Type B pancreatic cell (in vitro differentiated cells): ENCODE measurements at places on chromosomes 2 and 18. TPM values are rescaled to one million over a fixed set of nuclear protein-coding genes. Genes with fewer than 3 reads are reported as not detected.

DNA sequence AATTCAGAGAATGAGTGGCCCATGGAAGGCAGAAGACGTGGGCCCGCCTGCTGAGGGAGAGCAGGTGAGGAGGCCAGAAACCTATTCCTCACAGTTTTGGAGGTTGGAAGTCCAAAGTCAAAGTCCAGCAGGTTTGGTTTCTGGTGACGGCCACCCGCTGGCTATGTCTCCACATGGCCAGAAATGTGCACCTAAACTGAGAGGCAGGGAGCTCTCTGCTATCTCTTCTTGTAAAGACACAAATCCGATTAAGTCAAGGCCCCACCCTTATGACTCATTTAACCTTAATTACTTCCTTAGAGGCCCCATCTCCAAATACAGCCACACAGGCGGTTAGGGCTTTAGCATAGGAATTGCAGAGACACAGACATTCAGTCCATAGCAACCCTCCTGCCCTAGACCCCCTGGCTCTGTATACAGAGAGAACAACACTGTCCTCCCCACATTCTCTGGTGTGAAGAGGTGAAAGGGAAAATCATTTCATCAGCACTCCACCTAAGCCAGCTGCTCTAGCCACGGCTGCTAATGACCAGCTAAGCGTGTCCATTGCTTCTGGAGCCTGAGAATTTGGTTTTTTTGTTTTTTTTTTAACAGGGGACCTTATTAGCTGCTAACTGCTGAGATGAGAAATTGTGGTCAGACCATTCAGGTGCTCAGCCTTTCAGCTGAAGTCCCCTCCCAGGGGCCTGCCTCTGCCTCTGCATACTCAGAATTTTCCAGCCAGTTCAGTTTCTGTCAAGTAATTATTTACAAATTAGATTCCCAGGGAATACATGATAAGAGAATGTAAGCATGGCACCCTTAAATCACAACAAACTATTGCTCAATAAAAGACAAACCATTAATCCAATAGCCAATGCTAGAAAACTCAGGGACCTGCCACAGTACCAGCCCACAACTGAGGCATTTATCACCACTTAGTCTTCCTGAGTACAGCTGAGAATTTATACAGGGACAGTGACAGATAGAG lies 368.7 kb upstream of the ID2 start:
- no peak for DNase-seq
- peaks cover 23% of the 10 kb centered on the region for H3K4me1 ChIP-seq
- H3K36me3 ChIP-seq: peaks cover 3% of the 10 kb centered on the region

The PMAIP1 gene
- 16.5 and 24.4 TPM in 2 replicates for total RNA-seq

- H3K27me3 ChIP-seq: no peaks in the 10 kb centered on the region
- peak overlapping the region; percentile 98 for H3K4me3 ChIP-seq
- peak overlapping the region; percentile 99 for H3K27ac ChIP-seq
- H3K4me1 ChIP-seq: peaks cover 29% of the 10 kb centered on the region
- DNase-seq: peak; percentile 74
- H3K36me3 ChIP-seq: peaks cover 7% of the 10 kb centered on the region
Measured at GRCh38 chr2:121648206-121649148, 785 bp downstream of the CLASP1 start.

The TET3 gene
- 34.6 and 71.5 TPM in 2 replicates for total RNA-seq

The RBBP8 gene
- total RNA-seq: 23.7 and 26.7 TPM in 2 replicates

The DOK6 gene
- total RNA-seq: 5.4 and 7.3 TPM in 2 replicates

DNA sequence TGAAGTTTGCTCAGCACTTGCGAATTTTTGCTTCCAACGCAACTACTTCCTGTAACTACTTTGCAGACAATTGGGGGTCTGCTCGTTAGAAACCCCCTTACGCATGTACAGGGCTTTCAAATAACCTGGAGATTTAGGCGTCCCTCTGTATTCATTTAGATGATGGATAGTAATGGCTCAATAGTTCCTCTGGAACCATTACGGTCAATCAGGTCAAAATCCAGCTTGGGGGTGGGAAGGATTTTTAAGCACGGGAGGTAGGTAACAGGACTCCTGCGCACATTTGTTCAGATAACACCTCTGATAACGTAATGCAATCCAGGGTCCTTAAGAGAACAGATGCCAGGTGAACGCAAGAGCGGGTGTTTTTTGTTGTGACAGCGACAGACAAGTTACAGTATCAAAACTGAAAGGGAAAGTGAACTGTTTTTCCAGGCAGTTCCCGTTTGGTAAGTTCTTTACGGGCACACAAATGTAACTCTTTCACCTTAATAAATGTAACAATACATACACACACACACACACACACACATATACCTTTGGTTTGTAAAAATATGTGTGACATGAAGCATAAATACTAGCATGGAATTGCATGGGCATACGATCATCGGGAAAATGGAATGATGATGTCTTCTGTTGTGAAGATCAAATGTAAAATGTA lies 3.8 kb upstream of the OSR1 start:
- peak overlapping the region; percentile 49 for H3K27ac ChIP-seq
- no peak for DNase-seq
- peak overlapping the region; percentile 90 for H3K4me3 ChIP-seq
- H3K4me1 ChIP-seq: peaks cover 22% of the 10 kb centered on the region

GRCh38 chr2:201642086-201642578 lies 1.2 kb downstream of the TMEM237 start:
- peak overlapping the region; percentile 96 for H3K4me3 ChIP-seq
- H3K4me1 ChIP-seq: peaks cover 11% of the 10 kb centered on the region
- peak overlapping the region; percentile 98 for H3K27ac ChIP-seq
- DNase-seq: no peak

The ASAP2 gene
- 45.6 and 49.6 TPM in 2 replicates for total RNA-seq

The RGPD8 gene
- total RNA-seq: 5.5 and 10.7 TPM in 2 replicates

DNA sequence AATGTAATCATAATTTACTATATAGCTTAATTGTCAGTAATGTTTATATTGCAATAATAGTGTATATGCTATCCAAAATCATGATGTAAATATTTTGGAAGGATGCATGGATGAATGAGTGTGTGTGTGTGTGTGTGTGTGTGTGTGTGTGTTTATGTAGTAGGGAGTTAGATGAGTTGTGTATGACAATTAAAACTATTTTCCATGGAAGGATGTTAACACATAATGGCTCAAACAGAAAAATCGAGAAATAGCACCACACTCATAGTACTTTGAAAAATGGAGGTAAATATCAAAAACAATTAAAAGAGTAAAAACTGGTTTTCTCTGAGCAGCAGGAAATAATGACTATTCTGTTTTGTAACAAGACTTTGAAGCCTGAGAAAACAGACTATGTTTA lies 8.1 kb upstream of the IL36A start:
- DNase-seq: no peak
- H3K36me3 ChIP-seq: no peaks in the 10 kb centered on the region
- peaks cover 23% of the 10 kb centered on the region for H3K27me3 ChIP-seq
- no peak overlapping the region for H3K27ac ChIP-seq

The TRIM43 gene
- total RNA-seq: not detected in 2 replicates

GRCh38 chr18:58768293-58768974 lies 96.2 kb upstream of the ZNF532 start:
- peaks cover 24% of the 10 kb centered on the region for H3K4me1 ChIP-seq
- DNase-seq: peak; percentile 89
- H3K27me3 ChIP-seq: peaks cover 44% of the 10 kb centered on the region
- peak overlapping the region; percentile 82 for H3K4me3 ChIP-seq

The AGXT gene
- 0.51 and 1.00 TPM in 2 replicates for total RNA-seq

The C1QL2 gene
- total RNA-seq: 1.1 and 1.8 TPM in 2 replicates

DNA sequence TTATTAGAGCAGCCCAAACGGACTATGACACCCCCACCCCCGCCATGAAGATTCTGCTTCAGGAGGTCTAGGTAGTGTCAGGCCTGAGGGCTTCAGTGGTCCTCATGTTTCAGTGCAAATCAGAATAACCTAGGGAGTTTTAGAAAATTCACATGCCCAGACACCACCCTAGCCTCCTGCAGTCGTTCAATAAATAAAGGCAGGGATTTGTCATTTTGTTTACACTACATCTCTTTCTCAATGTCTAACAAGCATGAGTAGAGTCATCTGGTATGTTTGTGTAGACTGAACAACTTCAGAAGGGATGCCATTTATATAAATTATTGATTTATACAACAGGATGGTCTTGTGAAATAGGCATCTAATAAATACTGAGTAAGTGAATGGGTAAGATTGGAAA lies 112.1 kb upstream of the SERPINE2 start:
- no peak overlapping the region for H3K4me3 ChIP-seq
- H3K36me3 ChIP-seq: no peaks in the 10 kb centered on the region
- peaks cover 5% of the 10 kb centered on the region for H3K27me3 ChIP-seq
- no peak overlapping the region for H3K27ac ChIP-seq
- no peak for DNase-seq

GRCh38 chr18:77103991-77104531 lies 28.5 kb downstream of the MBP start:
- H3K4me3 ChIP-seq: peak overlapping the region; percentile 23
- no peaks in the 10 kb centered on the region for H3K27me3 ChIP-seq
- H3K4me1 ChIP-seq: peaks cover 71% of the 10 kb centered on the region
- H3K36me3 ChIP-seq: peaks cover 11% of the 10 kb centered on the region

The SFT2D3 gene
- 10.7 and 12.5 TPM in 2 replicates for total RNA-seq

- no peak for DNase-seq
- H3K4me3 ChIP-seq: peak overlapping the region; percentile 11
- H3K36me3 ChIP-seq: peaks cover 4% of the 10 kb centered on the region
- H3K27ac ChIP-seq: no peak overlapping the region
- peaks cover 5% of the 10 kb centered on the region for H3K27me3 ChIP-seq
Measured at GRCh38 chr2:221810245-221810644, 238.1 kb upstream of the EPHA4 start.

DNA sequence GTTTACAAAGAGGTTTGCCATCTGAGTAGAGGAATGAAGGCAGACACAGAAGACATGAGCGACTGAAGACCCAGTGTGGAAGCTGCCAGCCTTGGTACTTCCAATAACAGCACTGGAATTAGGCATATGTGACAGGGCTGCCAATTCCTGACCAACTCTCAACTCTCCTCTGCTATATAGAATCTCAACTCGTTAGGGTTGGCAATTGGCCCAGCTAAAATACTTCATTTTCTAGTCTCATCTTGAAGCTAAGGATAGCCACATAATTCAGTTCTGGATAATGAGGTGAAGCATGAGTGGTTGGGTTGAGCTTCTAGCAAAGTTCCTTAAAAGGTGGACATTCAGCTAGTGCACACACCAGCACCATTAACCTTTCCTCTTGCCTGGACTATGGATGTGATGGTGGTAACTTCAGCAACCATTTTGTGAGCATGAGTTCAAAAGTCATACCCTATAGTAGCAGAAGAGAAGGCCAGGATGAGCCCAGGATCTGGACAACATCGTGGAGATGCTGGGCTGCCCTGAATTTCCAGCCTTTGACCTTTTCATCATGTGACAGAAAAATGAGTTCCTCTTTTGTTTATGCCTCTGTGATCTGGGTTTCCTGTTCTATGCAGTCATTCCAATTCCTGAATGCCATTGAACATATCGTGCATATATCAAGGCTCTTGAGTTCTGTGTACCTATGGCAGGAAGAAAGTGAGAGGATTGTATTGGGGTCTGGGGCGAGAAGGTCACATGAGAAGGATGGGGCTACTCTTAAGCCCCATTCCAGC lies 68.1 kb upstream of the HAAO start:
- no peaks in the 10 kb centered on the region for H3K27me3 ChIP-seq
- peaks cover 3% of the 10 kb centered on the region for H3K36me3 ChIP-seq
- H3K4me3 ChIP-seq: no peak overlapping the region

DNA sequence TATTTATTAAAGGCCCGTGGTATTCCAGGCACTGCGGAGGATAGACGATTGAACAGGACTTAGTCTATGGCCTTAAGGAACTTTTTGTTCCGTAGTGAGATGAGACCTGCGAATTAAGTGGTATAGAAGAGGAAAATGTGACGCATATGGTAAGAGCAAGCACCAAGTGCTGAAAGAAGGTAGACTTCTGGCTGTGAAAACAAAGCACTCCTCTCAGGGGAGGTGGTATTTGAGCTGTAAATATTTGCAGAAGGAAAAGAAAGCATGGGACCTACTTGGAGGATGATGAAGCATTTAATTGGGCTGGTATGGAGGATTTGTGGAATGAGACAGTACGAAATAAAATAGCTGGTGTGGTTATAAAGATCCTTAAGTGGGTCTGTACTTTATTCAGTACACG lies 62.5 kb downstream of the GPR39 start:
- no peak overlapping the region for H3K4me3 ChIP-seq
- H3K36me3 ChIP-seq: no peaks in the 10 kb centered on the region
- no peaks in the 10 kb centered on the region for H3K4me1 ChIP-seq
- H3K27me3 ChIP-seq: no peaks in the 10 kb centered on the region
- DNase-seq: no peak
- H3K27ac ChIP-seq: no peak overlapping the region

DNA sequence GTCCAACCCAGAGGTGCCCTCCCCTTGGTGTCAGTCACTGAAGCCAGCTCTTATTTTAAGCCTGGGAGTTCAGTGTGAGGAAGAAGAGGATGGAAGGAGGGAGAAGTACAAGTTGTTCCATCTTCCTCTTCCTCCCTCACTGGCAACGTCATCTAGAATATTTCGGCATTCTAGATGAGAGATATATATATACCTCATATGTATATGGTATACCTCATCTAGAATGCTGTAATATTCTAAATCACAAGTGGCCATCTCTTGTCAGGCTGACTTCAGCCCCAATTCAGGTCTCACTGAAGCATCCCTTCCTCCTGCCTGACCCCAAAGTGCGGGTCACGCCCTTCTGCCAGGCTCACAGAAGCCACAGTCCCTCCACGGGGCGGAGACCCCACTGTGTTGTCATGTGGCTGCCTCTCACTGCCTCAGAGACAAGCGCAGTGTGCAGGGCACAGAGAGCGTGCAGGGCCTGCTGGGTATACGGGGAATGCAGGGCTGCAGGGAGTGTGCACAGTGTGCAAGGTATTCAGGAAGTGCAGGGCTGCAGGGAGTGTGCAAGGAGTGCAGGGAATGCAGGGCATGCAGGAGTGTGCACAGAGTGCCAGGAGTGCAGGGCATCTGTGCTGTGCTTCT lies 32.8 kb upstream of the B3GNT7 start:
- peaks cover 7% of the 10 kb centered on the region for H3K4me1 ChIP-seq
- H3K27me3 ChIP-seq: no peaks in the 10 kb centered on the region
- peak overlapping the region; percentile 17 for H3K27ac ChIP-seq
- H3K4me3 ChIP-seq: no peak overlapping the region
- peaks cover 8% of the 10 kb centered on the region for H3K36me3 ChIP-seq

The ZSWIM2 gene
- not detected in 2 replicates for total RNA-seq
